Muscle of arm (tissue), 14 donors: ENCODE measurements at places on chromosomes 2 and 18. TPM values are rescaled to one million over a fixed set of nuclear protein-coding genes. Genes with fewer than 3 reads are reported as not detected.
A peak's percentile ranks its signal among the peaks of the same experiment; 100 is the strongest.

GRCh38 chr2:5195636-5196035, 496.5 kb upstream of the SOX11 start:
- DNase-seq: no peak

DNA sequence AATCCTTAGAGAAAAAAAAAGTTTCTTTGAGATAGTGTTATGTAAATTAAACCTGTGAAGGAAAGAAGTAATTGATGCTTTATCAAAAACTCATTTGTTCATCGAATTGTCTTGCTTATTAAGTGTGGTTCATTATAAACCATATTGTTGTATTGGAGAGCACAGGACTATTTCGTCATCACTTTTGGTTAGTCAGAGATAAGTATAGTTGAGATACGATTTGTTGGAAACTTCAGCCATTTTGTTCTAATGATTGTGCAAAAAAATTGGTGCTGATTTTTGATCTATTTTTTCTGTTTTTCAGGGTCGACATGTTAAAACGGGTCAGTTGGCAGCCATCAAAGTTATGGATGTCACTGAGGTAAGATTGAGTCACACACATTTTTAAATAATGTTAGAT, 92.9 kb downstream of the MAP4K4 start:
- no peak for DNase-seq

- no peak for DNase-seq
Measured at GRCh38 chr2:150110548-150110947, 376.9 kb downstream of the RND3 start.

DNA sequence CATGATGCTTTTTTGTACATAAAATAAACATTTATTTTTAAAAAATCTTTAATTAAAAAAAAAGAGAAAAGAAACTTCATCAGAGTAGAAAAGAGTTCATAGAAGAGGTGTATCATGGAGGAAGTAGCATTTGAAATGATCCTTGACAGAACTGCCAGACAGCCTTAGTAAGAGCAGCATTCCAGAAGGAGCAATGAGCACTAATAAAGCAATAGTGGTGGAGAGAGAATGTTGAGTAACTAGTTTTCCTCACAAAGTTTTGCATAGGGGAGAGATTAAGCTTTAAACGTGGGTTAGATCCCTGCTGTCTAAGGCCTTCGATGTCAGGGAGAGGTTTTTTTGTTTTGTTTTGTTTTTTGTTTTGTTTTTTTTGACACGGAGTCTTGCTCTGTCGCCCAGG, 29.8 kb upstream of the METTL21A start:
- DNase-seq: no peak

DNA sequence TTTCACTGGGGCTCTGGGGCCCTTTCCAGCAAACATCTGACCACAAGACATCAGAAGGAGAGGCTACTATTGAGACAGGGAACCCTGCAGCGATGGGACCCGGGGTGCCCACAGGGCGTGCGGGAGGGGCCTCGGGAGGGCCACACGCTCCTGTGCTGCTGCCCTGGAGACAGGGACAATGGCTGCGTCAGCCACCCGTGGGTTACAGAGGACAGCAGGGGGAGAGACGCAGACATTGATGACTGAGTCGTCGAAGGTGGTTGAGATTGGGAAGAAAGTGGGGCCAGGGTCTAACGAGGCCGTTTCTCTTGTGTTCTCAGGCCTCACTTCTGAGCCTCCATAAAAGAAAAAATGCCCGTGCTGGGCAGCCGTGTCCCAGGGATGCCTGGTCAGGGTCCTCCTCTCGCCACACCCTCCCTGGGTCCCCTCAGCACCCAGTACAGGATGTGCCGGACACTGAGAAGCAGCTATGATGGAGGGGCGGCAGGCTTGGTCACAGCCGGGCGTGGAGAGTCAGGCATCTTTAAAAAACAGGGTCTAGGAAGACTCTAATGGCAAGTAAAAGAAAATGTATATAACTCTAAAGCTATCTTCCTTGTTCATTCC, 73.9 kb downstream of the NDUFA10 start:
- no peak for DNase-seq

- peak; percentile 68 for DNase-seq
Measured at GRCh38 chr2:233349005-233349998, 5.0 kb upstream of the DGKD start.

GRCh38 chr18:51621113-51621863, 423.8 kb upstream of the MEX3C start:
- DNase-seq: peak; percentile 65

DNA sequence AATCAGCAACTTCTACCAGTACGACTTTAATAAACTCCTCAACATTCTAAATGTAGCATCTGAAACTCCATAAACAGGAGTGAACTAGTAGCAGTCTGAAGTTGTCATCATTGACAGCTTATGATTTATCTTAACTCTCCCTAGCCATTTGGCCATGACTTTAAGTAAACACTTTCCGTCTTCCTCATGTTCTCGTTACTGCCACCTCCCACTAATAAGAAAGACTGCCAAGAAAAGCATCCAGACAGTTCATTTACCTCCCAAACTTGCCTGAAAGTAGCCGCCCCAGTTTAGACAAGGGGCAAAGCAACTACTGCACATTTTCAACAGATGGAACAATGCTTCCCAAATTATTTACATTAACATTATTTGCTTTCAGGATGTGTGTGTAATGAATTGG, 287.5 kb downstream of the OSR1 start:
- no peak for DNase-seq

DNA sequence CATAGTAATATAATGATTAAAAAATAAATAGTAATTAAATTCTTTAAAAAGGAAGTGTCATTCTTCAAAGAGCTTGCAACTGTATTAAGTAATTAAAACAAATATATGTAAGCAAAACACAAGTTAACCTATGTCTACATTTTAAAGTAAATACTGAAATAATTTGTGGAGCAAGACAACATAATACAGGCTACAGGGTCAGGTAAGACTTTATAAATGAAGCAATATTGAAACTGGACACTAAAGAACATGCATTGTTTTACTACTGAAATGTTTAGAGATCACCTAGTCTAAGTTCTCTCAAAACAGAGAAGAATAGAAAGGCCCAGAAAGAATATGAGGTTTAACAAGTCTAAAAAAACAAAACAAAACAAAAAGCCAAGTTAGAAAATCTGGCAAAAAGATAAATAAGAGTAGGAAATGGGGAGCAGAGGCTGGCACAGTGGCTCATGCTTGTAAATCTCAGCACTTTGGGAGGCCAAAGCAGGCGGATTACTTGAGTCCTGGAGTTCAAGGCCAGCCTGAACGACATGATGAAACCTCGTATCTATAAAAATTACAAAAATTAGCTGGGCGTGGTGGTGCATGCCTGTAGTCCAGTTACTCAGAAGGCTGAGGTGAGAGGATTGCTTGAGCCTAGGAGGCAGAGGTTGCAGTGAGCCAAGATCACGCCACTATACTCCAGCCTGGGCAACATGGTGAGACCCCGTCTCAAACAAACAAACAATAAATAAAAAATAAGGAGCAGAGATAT, 34.4 kb downstream of the VPS54 start:
- DNase-seq: no peak

DNA sequence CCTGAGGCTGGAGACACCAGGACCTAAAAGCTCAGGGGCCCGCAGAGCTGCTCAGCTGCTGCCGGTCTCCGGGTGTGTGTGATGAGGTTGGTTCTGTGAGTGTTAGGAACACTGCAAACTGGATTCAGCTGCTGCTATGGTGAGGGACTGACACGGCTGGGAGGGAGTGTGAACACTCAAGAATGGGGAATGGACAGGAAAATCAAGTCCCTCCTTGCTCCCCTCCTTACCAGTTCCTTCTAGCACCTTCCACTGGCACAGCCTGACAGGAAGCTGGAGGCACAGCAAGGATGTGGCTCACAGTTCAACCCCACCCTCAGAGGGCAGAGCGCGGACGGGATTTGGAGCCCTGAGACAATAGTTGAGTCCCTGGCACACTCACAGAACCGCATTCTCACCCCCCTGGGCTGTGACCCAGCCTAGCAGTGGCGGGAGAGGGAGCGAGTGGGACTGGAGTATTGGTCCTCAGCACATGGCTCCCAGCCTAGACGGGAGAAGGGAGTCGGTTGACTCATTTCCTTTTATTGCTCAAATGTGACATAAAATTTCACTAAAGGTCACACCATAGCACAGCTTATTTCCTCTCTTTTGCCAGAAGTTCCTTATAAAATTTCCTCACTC, 42.5 kb downstream of the LRRC30 start:
- no peak for DNase-seq

- DNase-seq: no peak
Measured at GRCh38 chr2:12506846-12507245, 209.9 kb upstream of the TRIB2 start.

DNA sequence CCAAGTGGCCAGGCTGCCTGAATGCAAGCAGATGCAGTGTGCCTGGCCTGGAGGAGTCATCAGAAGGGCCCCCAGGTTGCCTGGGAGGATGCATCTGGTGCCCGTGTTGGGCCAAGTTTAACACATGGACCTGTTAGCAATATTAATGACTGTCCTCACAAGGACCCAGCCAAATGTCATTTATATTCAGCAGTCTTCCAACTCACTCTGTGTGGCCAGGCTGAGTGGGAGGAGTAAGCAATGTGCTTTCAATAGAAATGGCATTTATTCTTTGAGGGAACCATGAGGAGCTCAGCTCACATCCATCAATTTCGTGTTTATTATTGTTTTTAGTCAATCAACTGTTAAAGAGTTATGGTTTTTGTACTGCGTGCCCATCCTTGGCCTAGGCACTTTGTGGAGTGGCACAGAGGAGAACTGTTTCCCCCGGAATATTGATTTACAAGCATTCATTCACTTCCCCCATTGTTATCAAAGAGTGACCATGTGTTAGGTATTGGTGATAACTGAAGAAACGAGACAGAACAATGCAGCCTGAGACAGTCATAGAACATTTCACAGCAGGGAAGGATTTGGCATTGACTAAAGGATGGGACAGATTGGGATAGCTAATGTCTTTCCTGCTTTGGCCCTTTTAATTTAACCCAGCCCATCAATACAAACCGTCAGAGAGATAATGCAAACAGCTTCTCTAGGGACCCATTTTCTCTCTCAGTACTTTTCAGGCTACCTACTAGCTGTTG, 725.2 kb downstream of the TSN start:
- no peak for DNase-seq

GRCh38 chr2:119760237-119760955, 674 bp downstream of the PTPN4 start:
- DNase-seq: peak; percentile 35

GRCh38 chr2:65434592-65435241, 2.3 kb upstream of the SPRED2 start:
- no peak for DNase-seq

DNA sequence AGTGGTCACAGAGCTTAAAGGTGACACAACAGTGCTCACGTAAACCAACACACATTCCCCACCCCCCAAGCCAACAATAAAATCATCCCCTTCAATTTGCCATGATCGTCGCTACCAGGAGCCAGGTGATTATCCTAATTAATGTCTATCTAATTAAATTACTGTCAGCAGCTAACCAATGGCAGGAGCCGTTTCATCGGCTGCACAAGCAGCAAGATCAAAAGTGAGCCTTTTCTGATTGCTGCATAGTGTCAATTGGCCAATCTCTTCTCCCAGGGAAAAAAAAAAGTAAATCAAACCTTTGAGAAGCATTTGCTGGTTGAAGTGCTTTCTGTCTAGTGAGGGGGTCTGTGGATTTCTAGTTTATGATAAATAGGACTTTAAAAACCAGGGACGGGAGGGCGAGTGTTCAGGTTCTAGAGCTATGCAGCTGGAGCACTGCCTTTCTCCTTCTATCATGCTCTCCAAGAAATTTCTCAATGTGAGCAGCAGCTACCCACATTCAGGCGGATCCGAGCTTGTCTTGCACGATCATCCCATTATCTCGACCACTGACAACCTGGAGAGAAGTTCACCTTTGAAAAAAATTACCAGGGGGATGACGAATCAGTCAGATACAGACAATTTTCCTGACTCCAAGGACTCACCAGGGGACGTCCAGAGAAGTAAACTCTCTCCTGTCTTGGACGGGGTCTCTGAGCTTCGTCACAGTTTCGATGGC, at the start of gene TBR1:
Gene TBR1 (plus strand): TSS at position 311 of the 721 bp plus-strand sequence. CDS start 114 bp downstream, at position 425.
- no peak for DNase-seq

DNA sequence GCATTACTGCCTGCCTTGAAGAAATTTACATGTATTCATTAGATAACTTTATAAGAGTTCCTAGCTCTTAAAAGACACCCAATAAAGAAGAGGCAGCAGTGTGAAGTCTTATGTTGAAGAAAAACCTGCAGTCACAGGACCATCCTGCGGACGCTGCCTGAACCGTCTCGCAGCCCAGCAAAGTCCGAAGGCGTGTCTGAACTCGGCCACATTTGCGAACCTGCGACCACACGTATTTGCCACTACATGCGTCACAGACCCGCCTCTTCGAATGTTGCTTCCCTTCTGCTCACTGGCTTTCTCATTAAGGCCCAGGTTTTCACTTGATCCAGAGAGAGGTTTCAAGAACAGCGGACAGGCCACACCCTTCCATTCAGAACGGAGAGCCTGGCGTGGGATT, 41.2 kb downstream of the CNGA3 start:
- no peak for DNase-seq

The CCDC141 gene
- 82.6 TPM for polyA plus RNA-seq

The GULP1 gene
- not detected for polyA plus RNA-seq

The LRATD1 gene
- 15.5 TPM for polyA plus RNA-seq
